Fibroblast of skin of right biceps (primary cell): ENCODE measurements at places on chromosomes 2 and 18.

- no peak for DNase-seq
These were observed 46.1 kb downstream of the SDC1 start for GRCh38 chr2:20178666-20179465.

DNA sequence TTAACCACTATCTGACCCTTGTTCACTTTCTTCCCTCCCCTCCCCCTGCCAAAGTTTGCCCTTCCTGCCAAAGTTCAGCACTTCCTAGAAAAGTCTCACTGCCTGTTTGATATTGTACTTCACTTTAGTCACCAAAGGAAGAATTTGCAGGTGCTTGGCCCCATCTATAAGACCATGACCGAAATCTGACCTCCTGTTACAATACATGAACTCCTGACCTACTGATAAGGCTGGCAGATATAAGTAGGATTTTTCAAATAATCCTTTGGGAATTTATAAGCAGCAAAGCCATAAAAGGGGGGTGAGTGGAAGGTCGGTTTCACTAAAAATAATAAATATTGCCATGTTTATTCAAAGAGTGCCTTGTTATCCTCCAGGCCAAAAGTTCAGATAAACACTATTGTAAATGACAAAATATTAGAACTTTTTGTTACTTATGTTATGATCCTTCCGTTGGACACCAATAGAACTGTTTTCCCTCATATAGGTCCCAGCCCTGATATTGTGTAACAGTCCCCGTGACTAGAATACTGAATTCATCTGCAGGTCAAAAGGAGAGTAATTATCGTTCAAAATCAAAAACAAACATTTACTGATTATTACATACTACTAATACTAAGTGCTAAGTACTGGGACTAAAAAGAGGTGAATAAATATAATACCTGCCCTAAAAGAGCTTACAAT, 277.6 kb downstream of the EXOC6B start:
- no peak for DNase-seq

DNA sequence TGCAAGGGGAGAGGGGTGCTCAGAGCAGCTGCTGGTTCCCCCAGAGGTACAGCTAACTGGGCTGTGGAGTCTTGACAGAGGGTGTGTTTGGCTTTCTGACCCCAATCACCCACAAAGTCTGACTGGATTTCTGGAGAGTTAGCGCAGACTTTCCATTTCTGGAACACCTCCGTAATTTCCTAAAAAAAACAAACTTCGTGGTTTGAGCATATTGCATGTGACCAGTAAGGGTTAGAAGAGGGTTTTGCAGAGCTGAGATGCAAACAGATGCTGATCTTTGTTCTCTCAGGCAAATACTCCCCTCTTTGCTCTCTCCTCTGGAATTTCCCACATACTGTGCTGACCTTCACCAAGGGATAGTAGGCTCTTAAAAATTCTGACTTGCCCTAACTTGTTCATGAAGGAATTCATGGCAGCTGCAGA, 44.5 kb upstream of the TMEM247 start:
- DNase-seq = peak; percentile 21

DNA sequence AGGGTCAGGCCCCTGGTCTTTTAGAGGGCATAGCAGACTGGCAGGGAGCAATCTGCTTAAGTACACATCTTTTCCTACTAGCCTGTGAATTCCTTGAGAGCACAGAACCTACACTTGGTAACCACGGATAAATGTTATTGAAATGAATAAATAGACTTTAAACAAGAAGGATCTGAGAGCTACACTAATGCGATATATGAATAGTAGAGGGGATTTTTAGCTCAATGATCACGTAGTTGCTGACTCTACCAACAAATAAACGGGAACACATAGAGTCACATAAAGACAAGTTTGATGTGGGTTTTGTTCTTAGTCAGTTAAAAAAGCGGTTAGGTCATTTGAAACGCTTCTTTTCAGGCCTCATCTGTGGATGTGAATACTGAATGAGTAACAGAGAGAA, 290.3 kb upstream of the CCDC68 start:
- DNase-seq = peak; percentile 52

DNA sequence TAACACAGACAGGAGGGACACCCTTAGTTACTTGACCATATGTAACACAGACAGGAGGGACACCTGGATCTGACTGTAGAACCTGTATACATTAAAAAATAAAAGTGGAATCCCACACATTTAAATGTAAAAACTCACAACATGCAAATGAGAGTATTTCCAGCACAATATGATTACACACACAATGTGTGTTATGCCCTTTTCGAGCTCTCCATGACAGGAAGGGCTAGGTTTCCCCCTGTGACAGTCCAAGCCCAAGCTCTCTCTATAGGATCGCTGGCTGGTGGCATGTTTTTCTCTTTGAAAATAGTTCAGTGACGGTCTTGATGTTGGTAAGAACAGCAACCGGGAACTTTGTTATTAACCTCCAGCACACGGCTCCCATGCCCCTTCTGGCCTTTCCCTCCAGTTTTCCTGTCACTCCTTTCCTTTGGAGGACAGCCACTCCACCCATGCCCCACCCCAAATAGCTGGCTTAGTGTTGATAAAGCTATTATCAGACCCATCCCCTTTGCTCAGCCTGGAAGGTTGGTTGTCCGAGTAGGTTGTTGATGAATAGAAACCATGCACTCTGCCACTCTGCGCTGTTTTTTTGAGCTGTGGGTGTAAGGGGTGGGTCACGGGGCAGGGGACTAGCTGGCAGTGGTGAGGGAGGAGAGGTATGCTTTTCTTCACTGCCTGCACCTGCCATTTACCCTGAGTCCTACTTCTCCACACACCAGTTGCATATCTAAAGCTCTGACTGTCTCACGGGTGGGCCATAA, 2.7 kb downstream of the RASGRP3 start:
- no peak for DNase-seq

DNA sequence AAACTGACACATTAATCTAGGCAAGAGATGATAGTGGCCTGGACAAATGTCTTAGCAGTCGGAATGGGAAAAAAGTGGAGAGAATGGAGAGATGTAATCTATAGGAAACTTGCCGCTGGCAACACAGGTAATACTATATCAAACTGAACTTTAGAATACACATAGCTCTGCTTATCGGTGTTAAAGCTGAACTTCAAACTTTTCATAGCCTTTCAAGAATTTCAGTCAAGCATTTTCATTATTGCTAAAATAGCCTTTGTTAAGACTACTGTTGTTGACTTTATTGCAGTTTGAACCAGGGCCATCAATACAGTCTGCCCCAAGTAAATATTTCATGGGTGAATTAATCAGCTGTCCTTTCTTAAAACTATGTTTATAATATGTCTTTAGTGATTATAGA, 12.9 kb upstream of the CHST9 start:
- DNase-seq = no peak

DNA sequence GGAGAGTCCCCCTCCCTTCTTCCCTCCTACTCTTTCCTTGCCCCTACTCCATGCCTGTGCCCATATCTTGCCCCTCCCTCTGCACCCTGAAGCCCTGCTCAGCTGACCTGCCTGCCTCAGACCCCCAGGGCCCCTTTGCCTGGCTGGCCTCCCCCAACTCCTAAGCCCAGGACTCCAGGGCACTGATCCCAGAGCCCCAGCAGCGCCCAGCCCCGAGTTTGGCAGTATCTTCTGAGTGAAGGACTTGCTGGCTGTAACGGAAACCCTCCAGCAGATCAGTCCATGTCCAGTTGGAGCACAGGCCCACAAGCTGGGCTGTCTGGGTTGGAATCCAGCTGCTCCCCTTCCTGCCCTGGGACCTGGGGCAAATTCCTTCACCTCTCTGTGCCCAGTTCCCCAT, 46.0 kb downstream of the MCFD2 start:
- DNase-seq = no peak

DNA sequence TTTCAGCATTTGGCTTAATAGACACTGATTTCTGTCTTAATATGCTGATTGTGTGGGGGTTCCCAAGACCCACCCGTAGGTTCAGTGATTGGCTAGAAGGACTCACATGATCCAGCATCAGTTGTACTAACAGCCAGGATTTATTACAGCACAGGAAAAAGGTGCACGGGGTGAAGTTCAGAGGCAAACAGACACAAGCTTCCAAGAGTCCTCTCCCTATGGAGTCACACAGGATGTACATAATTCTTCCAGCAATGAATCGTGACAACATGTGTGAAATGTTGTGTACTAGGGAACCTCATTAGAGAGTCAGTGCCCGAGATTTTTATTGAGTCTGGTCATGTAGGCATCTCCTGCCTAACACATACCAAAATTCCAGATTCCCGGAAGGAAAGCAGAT, 52.8 kb downstream of the GALNT1 start:
- peak; percentile 37 for DNase-seq

GRCh38 chr2:11155381-11156035, at the start of gene SLC66A3:
SLC66A3 (plus strand) TSS chr2:11155467; CDS start chr2:11155547, 80 bp downstream.
- DNase-seq = no peak

- peak; percentile 52 for DNase-seq
These were observed 214.5 kb downstream of the MCFD2 start for GRCh38 chr2:46701152-46701551.

DNA sequence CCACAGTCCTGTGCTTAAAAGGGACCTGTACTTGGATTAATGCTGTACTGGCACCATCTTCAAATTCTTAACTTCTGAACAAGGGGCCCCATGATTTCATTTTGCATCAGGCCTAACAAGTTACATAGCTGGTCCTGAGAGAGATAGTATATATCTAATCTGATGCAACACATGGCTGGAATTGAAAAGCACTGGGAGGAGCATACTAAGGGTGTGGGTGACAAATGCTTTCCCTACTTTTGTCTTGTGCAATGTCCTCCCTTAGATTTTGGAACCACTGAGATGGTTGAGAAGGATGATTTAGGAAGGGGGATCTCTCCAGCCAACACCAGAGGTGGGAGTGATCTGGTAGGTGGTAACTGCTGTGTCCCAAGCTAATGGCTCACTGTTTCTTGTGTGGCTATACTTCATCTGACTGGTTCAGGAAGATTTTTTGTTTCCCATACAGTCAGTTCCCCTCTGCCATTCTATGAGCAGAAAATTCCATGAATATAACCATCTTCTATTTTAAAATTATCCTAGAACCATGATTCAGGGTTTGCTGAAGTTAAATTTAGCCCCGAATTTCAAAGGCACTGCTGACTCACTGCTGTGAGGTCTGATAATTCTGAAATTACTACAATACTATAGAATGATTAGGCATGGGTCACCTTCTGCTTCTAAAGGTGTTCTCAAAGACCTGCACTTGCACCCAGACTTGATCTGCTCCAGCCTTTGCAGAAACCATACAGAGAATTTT, 108.3 kb upstream of the NCKAP5 start:
- peak; percentile 92 for DNase-seq

DNA sequence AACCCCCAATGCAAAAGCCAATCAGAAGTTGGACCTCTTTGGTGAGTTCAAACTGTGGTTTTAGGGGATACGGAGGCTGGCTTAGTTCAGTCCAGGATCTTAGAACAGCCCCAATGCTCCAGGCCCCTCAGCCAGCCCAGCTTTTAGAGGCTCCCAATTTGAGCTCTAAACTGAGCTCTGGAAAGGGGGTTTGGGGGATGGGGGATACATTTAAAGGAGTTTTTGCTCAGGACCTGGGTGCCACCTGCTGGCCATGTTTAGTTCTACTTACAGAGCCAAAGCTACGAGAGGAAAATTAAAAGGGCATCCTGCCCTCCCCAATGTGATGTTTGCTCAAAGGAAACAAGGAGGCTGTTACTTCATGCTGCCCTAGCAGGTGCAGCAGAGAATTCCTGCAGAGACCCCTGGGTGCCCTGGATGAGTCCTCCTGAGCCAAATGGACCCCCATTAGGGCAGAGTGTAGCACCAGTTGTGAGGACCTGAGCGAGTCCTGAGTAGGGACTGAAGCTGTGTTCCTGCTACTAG, 15.9 kb upstream of the TMEM214 start:
- DNase-seq = peak; percentile 73

GRCh38 chr2:66171530-66171929, 263.4 kb upstream of the MEIS1 start:
- no peak for DNase-seq

GRCh38 chr18:1267021-1267420, 362.4 kb downstream of the ADCYAP1 start:
- no peak for DNase-seq

- no peak for DNase-seq
These were observed 265.8 kb downstream of the TNS1 start for GRCh38 chr2:217736776-217737550.

DNA sequence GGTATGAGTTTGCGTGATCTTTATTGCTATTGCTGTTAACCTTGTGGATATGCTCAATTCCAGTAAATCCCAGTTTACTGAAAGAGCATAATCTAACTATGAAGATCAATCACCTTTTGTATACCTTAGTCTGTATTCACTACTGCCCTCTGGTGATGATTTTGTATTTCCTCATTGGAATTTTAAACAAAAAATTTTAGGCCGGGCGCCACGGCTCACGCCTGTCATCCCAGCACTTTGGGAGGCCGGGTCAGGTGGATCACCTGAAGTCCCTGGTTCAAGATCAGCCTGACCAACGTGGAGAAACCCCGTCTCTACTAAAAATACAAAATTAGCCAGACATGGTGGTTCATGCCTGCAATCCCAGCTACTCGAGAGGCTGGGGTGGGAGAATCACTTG, 5.1 kb downstream of the COMMD1 start:
- no peak for DNase-seq

DNA sequence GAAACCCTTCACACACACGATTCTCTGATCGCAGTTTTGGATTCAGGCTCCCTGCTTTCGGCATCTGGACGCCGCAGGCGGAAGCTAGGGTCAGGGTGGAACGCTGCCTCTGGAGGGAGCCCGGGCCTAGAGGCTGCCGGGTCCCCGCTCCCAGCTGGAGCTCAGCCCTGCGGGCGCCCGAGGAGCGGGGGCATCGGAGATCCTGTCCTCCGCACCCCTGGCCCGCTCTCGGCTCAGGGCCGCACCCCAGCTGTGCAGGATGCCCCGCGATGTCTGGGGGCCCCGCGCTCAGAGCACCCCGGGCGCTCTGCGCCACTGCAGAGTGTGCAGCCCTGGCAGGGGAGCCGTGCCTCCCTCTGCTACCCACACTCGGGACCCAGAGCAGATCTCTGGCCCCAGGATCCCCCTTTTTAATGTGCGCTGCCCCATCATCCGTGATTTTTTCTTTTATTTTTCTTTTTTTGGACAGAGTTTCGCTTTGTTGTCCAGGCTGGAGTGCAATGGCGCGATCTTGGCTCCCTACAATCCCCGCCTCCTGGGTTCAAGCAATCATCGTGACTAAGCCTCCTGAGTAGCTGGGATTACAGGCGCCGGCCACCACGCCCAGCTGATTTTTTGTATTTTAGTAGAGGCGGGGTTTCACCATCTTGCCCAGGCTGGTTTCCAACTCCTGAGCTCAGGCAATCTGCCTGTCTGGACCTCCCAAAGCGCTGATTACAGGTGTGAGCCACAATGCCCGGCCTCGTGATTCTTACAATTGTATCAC, 54.8 kb upstream of the TUBA3E start:
- peak; percentile 22 for DNase-seq

DNA sequence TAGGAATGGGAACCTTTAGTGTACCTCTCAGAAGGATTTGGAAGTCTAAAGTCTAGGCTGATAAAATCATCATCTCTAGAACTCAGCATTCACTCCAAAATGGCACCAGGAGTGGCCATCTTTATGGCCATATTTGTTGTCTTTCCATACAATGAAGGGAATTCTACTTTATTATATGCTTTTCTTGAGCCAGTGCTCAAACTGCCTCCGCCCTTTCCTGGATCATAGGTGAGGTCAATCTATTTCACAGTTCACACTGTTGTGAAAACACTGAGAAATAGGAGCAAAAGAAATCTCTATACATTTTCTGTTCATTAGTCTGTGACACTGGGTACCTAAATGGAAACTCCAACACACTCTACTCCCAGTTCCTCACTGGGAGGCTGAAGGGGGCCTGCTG, 55.6 kb downstream of the SP110 start:
- DNase-seq = no peak

GRCh38 chr2:6650311-6650710, 215.4 kb downstream of the CMPK2 start:
- no peak for DNase-seq
